ENCODE measurements at places on chromosomes 3 and 15. TPM values are rescaled to one million over a fixed set of nuclear protein-coding genes. Genes with fewer than 3 reads are reported as not detected.

GOLGA8G gene
- not detected for total RNA-seq

CPN2 gene
- total RNA-seq = not detected

PLA2G4F gene
- not detected for total RNA-seq

PPP2R3A gene
- 9.8 TPM for total RNA-seq

OR4M2 gene
- not detected for total RNA-seq

CPLX3 gene
- not detected for total RNA-seq

NEO1 gene
- total RNA-seq = 10.0 TPM

AHSG gene
- not detected for total RNA-seq
